ENCODE measurements at places on chromosomes 3 and 15. TPM values are rescaled to one million over a fixed set of nuclear protein-coding genes. Genes with fewer than 3 reads are reported as not detected.

Gene U2SURP
- total RNA-seq: 44.8 TPM

Gene CCR1
- total RNA-seq: 1.3 TPM

Gene PLA2G4D
- total RNA-seq: not detected

Gene SLC9C1
- 0.14 TPM for total RNA-seq

Gene REC114
- total RNA-seq: not detected

Gene MEX3B
- 6.1 TPM for total RNA-seq

Gene TRIM42
- not detected for total RNA-seq

All from smooth muscle cell of bladder (primary cell).